IPS DF 6.9 (cell line): ENCODE measurements at places on chromosomes 11 and 22.

- no peaks in the 10 kb centered on the region for H3K36me3 ChIP-seq
- H3K27ac ChIP-seq, result no peak overlapping the region
- DNase-seq, result peak; percentile 71
- peaks cover 2% of the 10 kb centered on the region for H3K4me1 ChIP-seq
These were observed 2.5 kb upstream of the BEST1 start for GRCh38 chr11:61947486-61948210.

DNA sequence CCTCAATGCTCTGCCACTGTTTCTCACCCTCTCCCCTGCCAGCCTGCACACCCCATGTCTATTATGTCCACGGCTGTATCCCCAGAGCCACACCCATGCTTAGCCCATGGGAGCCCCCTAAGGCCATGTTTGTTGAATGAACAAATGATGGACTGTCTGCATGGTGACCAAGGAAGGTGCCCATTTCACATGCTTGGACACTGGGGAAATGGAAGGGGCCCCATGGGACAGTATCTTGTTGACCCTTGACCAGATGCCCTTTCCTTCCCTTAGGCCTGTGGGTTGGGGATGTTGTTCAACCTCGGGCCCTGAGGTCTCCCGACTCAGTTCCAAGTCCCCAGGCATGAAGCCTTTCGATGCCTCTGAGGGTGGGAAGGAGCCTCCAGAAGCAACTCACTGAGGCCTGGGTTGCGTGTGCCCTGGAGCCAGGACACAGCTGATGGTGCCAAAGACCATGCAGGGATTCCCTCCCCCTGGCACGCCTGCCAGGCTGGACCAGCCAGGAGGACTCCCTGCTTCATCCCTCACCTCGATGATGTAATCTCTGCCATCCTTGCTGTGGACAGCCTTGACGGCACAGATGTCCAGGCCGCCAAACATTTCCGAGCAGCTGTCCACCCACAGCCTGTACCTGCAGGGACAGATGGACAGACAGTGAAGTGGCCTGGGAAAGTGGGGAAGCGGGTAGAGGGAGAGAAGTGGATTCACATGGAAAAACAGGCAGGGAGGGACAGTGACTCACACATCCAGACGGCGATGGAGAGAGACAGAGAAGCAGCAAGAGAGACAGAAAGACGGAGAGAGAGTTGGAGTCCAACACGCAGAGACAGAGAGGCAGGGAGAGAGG lies 58.9 kb downstream of the FBXO7 start:
- no peak for DNase-seq
- H3K36me3 ChIP-seq, result no peaks in the 10 kb centered on the region
- no peaks in the 10 kb centered on the region for H3K27me3 ChIP-seq
- no peak overlapping the region for H3K27ac ChIP-seq

- no peaks in the 10 kb centered on the region for H3K4me1 ChIP-seq
- H3K36me3 ChIP-seq, result no peaks in the 10 kb centered on the region
- DNase-seq, result no peak
- H3K4me3 ChIP-seq, result no peak overlapping the region
These were observed 107.0 kb upstream of the PITPNB start for GRCh38 chr22:28025866-28026575.

GRCh38 chr11:18203723-18204122 lies 31.1 kb downstream of the MRGPRX4 start:
- DNase-seq, result peak; percentile 31
- H3K36me3 ChIP-seq, result no peaks in the 10 kb centered on the region
- H3K27me3 ChIP-seq, result no peaks in the 10 kb centered on the region
- no peaks in the 10 kb centered on the region for H3K4me1 ChIP-seq
- H3K4me3 ChIP-seq, result no peak overlapping the region
- H3K27ac ChIP-seq, result no peak overlapping the region

- DNase-seq, result no peak
- peaks cover 4% of the 10 kb centered on the region for H3K4me1 ChIP-seq
- H3K27ac ChIP-seq, result no peak overlapping the region
These were observed 178.3 kb upstream of the NECTIN1 start for GRCh38 chr11:119907122-119907851.

DNA sequence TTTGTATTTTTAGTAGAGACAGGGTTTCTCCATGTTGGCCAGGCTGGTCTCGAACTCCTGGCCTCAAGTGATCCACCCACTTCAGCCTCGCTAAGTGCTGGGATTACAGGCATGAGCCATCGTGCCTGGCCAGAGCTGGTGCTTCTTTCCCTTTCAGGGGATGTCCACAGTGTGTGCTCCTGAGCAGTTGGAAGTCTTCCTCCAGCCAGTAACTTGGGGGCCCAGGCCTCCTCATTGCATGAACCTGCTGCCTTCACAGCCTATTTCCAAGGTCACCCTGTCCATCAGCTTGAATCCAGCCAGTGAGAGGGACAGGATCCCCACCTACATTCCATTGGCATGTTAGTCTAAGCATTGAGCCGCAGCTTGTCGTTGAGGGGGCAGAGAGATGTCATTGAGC lies 12.5 kb downstream of the RTL6 start:
- H3K4me3 ChIP-seq, result no peak overlapping the region
- no peak for DNase-seq
- H3K27ac ChIP-seq, result no peak overlapping the region
- no peaks in the 10 kb centered on the region for H3K36me3 ChIP-seq
- no peaks in the 10 kb centered on the region for H3K27me3 ChIP-seq

DNA sequence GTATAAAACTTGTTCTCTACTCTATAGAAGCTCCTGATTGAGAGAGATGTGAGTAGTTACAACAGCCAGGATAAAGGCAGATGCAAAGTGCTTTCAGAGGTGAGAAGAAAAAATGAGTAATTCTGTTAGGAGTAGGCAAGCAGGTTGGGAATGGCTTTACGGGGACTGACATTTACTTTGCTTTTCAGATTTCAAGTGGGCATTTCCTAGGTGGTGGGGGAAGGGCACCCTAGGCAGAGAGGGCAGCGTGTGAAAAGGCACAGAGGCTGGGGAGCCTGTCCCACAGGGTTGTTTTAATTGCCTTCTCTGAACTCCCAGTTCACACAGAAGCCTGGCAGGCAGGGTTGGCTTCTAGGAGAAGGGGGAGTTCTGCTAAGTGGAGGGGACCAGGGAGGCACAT lies 106.5 kb downstream of the NAV2 start:
- H3K4me1 ChIP-seq, result peaks cover 21% of the 10 kb centered on the region
- H3K4me3 ChIP-seq, result no peak overlapping the region
- DNase-seq, result no peak
- H3K27ac ChIP-seq, result peak overlapping the region; percentile 94
- H3K27me3 ChIP-seq, result no peaks in the 10 kb centered on the region
- H3K36me3 ChIP-seq, result 0 out of 2 replicates have a peak, but pooled peaks cover 3% of the 10 kb centered on the region

DNA sequence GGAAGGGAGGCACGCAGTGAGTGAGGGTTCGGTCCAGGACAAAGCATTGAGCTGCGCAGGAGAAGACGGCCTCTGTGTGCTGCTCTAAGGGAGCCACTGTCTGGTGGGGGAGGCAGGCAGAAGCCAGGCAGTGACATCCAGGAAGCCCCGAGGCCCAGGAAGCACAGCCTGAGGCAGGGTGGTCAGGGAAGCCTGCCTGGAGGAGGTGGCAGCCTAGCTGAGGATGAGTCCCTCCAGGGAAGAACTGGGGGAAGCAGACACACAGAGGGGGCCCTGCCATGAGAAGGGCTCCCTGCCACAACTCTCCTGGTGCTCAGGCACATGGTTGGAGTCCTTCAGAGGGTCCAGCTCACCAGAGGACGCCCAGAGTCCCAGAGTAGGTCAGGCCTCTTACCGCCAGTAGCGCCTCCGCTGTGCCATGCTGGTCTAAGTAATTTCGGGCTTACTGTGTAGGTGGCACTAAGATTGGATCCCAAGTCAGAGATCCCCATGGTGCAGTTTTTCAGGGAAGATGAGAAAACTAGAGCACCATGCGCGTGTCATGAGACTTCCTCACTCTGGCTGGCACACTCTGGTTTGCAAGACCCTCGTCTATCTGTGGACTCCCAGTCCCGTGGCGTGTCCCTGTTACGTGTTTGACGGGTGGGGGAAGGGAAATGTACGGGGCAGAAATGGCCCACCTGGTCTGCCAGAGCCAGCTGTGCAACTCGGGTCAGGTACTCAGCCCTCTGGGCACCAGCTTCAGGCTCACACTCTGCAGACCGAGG lies 887.2 kb downstream of the BRD1 start:
- no peak overlapping the region for H3K4me3 ChIP-seq
- no peaks in the 10 kb centered on the region; the same call in 1 of the 2 replicates for H3K36me3 ChIP-seq
- H3K4me1 ChIP-seq, result no peaks in the 10 kb centered on the region
